Activated T-cell treated with anti-CD3 and anti-CD28 coated beads for 48 hours (primary cell): ENCODE measurements at places on chromosomes 3 and 15.
A peak's percentile ranks its signal among the peaks of the same experiment; 100 is the strongest.

- DNase-seq = no peak
These were observed 231.5 kb downstream of the SV2B start for GRCh38 chr15:91331581-91331980.

DNA sequence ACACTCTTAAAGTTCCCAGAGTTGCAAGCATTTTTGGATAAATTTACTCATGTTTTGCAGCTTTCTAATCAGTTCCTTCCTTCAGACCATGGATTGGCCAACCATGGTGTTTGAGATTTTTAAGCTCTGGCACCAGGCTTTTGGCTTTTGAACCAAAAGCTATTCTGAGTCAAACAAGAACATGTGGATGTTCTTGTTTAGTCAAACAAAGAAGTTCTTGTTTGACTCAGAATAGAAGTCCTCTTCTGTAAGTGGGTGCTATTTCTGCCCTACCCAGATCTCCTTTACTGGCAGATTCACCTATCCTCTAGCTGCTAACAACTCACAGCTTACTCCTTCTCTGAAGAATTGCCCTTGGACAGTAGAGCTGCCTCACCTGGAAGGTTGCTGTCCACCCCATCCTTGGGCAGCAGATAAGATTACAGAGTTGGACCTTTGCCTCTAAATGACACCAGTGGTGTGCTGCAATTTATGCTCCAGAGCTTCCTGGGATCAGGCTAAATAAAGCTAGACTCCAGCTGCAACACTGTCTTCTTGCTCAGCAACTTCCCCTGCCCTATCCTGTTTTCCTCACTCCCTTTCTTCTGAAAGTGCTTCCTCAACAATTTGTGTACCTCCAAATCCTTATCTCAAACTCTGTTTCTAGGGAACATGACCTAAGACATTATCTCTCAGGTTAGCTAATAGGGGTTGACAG is 65.6 kb downstream of the COL6A6 start:
- no peak for DNase-seq

GRCh38 chr3:125067225-125067624 is 11.4 kb upstream of the HEG1 start:
- no peak for DNase-seq

DNA sequence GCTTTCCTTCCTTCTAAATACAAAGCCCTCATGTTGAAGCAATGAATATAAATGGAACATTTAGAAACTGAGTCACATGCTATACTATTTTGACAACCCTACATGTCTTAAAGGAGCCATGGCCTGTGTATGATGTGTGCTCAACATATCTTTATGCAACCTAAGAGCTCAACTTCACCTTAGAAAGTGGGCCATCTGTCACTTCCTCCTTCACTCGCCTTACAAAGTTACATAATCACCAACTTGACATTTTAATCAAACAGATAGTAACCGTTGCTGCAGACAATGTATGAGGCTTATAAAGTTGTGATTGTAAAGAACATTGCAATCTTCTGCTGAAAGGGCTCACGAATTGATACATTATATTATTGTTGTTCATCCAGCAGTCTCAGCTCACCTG is 163.6 kb downstream of the SERPINI1 start:
- DNase-seq = no peak

- no peak for DNase-seq
These were observed 40.8 kb downstream of the MGLL start for GRCh38 chr3:127781411-127782001.

DNA sequence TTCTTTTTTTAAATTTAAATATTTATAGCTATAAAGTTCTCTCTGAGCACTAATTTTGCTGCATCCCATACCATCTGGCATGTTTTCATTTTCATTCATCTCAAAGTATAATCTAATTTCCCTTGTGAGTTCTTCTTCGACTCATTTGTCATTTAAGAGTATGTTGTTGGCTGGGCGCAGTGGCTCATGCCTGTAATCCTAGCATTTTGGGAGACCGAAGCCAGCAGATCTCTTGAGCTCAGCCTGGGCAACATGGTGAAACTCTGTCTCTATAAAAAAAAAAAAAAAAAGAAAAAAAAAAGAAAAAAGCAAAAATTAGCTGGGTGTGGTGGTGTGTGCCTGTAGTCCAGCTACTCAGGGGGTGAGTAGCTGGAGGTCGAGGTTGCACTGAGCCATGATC is 34.8 kb downstream of the MAP1A start:
- no peak for DNase-seq

GRCh38 chr3:53845881-53846133 is 412 bp downstream of the CHDH start:
- no peak for DNase-seq

DNA sequence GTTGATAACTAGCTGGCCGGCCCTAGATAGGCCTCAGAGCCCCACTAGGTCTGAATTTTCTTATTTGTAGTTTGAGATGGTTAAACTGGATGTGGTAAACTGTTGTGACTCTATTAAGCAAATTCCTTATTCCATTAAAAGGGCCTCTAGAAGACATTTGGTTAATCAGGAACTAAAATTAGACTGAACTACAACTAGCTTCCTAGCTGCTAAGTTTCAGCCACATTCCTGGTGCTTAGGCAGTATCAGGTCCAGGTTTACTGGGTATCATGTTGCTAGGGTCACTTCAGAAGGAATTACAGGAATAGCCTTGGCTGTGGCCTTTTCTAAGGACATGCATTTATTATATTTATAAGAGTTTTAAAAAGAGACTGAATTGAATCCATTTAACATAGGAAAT is 136.3 kb downstream of the PLD1 start:
- DNase-seq = no peak

DNA sequence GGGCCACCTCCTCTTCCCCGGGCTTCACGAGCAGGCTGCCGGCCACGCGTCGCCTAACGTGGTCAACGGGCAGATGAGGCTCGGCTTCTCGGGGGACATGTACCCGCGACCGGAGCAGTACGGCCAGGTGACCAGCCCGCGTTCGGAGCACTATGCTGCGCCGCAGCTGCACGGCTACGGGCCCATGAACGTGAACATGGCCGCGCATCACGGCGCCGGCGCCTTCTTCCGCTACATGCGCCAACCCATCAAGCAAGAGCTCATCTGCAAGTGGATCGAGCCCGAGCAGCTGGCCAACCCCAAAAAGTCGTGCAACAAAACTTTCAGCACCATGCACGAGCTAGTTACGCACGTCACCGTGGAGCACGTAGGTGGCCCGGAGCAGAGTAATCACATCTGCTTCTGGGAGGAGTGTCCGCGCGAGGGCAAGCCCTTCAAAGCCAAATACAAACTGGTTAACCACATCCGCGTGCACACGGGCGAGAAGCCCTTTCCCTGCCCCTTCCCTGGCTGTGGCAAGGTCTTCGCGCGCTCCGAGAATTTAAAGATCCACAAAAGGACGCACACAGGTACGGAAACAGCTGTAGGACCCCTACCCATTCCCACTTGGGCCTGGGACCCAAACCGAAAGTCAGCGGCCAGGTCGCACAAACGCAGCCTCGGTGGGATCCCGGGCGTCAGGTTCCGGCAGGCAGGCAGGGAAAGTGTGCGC is 1.5 kb downstream of the ZIC1 start:
- no peak for DNase-seq

DNA sequence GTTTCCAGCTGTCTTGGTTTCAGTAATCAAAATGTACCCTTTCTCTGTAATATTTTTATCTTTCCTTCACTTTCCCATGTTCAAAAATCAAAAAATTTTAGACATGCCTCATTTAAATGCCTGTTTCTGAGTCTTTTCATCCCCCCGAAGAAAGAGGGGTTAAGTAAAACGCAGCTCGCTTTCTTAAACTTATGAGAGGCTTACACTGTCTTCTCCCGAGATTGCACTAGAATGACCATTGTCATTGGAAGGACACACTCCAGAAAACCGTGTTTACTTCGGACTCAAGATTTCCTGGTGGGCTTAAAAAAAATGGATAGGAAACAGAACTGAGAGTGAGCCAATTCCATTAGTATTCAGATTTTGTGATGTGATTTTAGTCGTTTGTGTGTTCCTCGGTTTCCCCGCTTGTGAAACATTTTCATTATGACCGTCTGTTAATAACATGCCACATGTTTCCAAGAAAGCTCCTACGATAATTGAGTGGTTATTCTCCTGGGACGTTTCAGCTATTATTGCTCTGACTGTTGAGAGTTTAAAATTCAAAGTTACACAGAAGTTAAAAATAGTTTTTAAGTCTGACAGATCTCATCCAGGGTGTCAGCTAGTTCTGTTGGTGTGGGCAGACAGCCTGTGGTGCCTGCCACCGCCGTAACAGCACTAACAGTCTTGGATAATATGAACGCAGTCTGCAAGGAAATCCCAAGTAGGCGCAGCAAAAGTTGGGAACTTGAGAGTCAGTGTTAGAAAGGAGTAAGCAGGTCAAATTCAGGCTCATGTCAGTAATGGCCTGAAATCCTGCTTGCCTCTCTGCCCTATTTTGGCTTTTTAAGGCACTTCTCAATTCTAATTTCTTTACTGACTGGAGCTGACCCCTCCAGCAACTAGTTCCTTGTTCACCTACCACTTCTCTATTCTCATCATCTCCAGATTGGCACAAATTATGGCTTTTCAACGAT is 1.5 kb downstream of the CRYBG3 start:
- DNase-seq = no peak

GRCh38 chr3:127560051-127560787 is 30.3 kb downstream of the TPRA1 start:
- DNase-seq = no peak

- no peak for DNase-seq
These were observed at the start of gene MYRIP for GRCh38 chr3:39809181-39809994. Gene MYRIP (plus strand): TSS chr3:39809609. CDS start chr3:39900817, 91,208 bp downstream.

- DNase-seq = no peak
These were observed 25.9 kb downstream of the SNX33 start for GRCh38 chr15:75673426-75674235.

- no peak for DNase-seq
These were observed 89.9 kb upstream of the TNFAIP8L3 start for GRCh38 chr15:51184627-51185026.

- no peak for DNase-seq
These were observed 38.2 kb upstream of the MAGI1 start for GRCh38 chr3:66076861-66077470.

- DNase-seq = no peak
These were observed 32.3 kb upstream of the SYNPR start for GRCh38 chr3:63245726-63246241.

DNA sequence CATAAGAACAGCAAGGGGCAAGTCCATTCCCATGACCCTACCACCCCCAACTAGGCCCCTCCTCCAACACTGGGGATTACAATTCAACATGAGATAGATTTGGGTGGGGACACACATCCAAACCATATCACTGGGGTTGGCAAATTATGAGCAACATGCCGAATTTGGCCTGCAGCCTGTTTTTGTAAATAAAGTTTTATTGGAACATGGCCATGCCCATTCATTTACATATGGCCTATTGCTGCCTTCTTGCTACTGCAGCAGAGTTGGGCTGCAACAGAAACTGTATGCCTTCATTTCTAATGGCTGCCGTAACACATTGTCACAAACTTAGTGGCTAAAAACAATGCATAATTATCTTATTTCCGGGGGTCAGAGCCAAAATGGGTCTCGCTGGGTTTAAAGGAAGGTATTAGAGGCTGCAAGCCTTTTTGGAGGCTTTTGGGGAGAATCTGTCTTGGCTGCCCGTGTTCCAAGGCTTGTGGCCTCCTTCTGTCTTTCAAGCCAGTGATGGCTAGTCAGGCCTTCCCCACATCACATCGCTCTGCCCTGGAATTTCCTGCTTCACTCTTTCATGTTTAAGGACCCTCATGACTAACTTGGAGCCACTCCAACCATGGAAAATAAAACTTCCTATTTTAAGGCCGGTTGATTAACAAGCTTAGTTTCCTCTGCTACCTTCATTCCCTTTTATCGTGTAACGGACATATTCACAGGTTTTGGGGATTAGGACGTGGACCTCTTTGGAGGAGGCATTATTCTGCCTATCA is 428.5 kb upstream of the PROK2 start:
- DNase-seq = no peak

- DNase-seq = no peak
These were observed 260.4 kb upstream of the KCNMB2 start for GRCh38 chr3:178275793-178276192.

- no peak for DNase-seq
These were observed 585 bp downstream of the KIF23 start for GRCh38 chr15:69414701-69415167.

- peak; percentile 24 for DNase-seq
These were observed 22.5 kb downstream of the GABRA5 start for GRCh38 chr15:26889298-26889898.

GRCh38 chr3:187101184-187102072 is 37.9 kb downstream of the RPL39L start:
- DNase-seq = peak; percentile 29

GRCh38 chr3:1987980-1988379 is 110.7 kb upstream of the CNTN4 start:
- DNase-seq = no peak

DNA sequence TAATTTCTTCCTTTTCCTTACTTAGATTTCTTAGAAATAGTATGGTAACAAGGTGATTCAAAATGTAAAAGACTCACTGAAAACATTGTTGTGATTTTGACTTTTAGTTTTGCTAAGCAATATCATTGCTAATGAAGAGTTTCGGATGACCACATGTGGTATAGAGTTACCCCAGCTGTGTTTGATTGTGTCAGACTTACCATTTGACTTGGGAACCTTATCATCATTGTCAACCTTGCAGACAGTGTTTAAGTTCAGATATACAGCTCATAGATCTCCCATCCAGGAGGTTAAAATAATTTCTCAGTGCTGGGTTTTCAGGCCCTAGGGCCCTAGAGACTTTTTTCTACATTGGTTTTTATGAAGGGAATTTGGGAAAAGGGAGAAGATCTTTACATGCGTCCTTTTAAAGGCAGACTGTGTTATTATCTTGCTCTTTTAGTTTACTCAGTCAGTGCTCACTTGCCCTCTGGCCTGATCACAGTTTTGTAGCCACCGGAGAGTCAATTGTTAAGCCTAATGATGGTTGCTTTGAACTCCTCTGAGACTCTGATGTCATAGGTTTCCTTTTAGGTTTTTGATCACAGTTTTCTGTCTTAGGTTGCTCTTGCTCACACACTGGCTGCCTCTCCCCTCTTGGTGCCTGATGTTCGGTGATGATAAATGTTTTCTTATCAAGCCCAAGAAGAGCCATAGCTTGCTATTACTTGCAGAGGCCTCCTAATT is 133.5 kb upstream of the ZPLD1 start:
- no peak for DNase-seq

DNA sequence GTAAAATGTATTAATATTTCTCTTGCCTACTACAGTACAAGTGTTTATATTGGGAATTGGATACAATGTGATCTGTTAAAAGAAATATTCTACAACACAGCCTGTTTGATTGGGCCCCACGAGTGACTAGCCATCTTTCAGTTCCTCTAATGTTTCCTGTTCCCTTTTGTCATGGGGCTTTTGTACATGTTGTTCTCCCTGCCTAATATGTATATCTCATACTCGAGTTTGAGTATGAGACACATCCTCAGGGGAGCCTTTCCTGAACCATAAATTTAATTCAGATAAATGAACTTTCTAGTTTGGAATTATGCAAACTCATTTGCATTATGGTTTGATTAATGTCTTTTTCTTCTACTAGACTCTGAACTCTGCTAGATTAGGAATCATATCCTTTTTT is 65.5 kb downstream of the MEF2A start:
- no peak for DNase-seq

DNA sequence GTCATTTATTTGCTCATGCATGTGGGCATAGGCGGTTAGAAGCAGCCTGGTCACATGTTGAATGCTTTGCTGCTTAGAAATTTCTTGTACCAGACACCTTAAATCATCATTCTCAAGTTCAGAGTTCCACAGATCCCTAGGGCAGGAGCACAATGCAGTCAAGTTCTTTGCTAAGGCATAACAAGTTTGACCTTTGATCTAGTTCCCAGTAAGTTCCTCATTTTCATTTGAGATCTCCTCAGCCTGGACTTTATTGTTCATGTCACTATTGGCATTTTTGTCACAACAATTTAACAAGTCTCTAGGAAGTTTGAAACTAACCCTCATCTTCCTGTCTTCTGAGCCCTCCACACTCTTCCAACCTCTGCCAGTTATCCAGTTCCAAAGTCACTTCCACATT is 22.8 kb downstream of the HGD start:
- no peak for DNase-seq
